Mesenchymal stem cell (in vitro differentiated cells and primary cell): ENCODE measurements at places on chromosomes 4 and X.

DNA sequence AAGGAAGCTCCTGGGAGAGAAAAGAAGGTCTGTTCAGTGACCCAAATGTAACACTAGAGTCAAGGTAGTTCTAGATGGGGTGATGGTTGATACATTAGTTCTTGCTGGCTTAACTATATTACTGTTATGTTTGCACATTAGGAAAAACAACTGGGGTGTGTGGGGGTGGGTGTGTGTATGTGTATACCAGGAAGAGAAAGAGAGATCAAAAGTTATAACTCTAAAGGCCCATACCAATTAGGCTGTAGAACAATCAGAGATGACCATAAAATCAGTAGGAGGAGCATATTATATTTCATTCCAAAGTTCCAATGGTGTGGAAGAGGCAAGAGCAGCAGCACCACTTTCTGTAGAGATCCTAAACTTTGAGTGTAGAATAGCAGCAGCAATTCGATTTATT lies 134.7 kb upstream of the FMR1 start:
- no peaks in the 10 kb centered on the region for H3K27me3 ChIP-seq
- no peak overlapping the region for H3K27ac ChIP-seq
- no peak overlapping the region for H3K4me3 ChIP-seq

- H3K27me3 ChIP-seq: peaks cover 36% of the 10 kb centered on the region
- no peaks in the 10 kb centered on the region for H3K4me1 ChIP-seq
- no peaks in the 10 kb centered on the region for H3K36me3 ChIP-seq
Measured at GRCh38 chrX:100435726-100436125, 25.7 kb upstream of the PCDH19 start.

DNA sequence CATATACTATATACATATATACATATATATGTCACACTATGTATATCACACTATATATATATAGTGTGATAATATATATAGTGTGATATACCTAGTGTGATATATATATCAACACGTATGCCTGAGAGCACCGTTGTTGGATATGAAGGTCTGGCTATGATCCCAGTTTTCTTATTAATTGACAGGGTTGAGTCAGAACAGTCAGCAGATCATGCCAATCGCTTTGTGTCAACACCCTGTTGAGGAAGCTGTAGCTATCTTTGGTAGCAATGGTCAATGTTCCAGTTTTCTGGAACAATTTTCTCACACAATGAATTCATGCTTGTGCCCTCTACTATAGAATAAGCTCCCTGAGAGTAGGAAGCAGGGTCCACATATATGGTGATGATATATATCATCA lies 496.0 kb upstream of the AGA start:
- no peak overlapping the region for H3K4me3 ChIP-seq
- no peak for DNase-seq
- no peak overlapping the region for H3K27ac ChIP-seq
- no peaks in the 10 kb centered on the region for H3K27me3 ChIP-seq

- no peak for DNase-seq
- H3K4me1 ChIP-seq: no peaks in the 10 kb centered on the region
- no peak overlapping the region for H3K27ac ChIP-seq
- no peak overlapping the region for H3K4me3 ChIP-seq
- H3K36me3 ChIP-seq: no peaks in the 10 kb centered on the region
- H3K27me3 ChIP-seq: peaks cover 23% of the 10 kb centered on the region
Measured at GRCh38 chrX:70219938-70220764, 14.3 kb upstream of the AWAT1 start.

DNA sequence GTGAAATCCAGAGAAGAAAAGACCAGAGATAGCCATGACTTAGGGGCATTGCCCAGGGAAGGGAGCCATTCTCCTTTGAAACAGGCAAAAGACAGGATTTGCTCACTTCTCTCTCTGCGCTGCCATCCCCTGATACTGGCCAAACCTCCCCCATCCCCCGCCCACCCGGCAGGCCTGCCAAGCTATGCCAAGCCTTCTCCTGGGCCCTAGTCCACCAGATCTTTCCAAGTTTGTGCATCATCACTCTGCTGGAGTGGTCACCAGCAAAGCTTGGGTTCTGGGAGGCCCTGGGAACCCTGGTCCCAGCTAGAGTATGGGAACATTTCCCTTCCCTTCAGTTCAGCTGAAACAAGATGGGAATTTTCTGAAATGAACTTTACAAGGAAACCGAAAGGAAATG lies 18.4 kb downstream of the EFNB1 start:
- no peaks in the 10 kb centered on the region for H3K27me3 ChIP-seq
- no peaks in the 10 kb centered on the region for H3K36me3 ChIP-seq
- DNase-seq: no peak
- no peak overlapping the region for H3K27ac ChIP-seq
- H3K4me1 ChIP-seq: peaks cover 26% of the 10 kb centered on the region

GRCh38 chr4:86451560-86452330 lies 91.9 kb upstream of the MAPK10 start:
- DNase-seq: peak; percentile 34
- H3K27me3 ChIP-seq: no peaks in the 10 kb centered on the region
- peak overlapping the region; percentile 49 for H3K4me3 ChIP-seq
- H3K4me1 ChIP-seq: peaks cover 14% of the 10 kb centered on the region
- H3K27ac ChIP-seq: peak overlapping the region; percentile 34

DNA sequence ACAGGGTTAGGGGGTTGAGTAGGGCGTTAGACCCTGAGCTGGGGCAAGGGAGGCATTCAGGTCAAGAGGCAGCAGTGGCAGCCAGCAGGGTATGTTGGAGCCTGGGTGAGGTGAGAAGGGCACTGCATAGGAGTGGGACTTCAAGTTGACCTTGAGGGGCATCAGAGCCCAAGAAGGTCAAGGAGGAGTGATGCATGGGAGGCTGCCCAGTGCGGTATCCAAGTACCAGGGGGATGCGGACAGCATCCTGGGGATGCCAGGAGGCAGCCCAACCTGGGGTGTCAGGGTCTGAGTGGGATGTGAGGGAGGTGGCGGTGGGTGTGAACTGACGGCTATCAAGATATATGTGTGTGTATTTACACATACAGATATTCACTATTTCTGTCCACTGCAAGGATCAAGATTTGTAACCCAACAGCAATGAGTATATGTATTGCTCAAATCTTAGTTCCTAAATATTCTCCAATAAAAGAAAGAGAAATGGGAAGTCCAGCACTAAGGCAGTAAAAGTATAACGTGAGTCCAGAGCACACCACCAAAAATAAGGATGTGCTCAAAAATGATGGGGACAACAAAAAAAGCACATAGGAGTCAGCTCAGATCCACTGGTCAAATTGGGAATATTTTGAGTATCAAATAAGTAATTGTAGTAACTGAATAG lies 9.8 kb upstream of the DCLK2 start:
- H3K27ac ChIP-seq: no peak overlapping the region
- H3K4me1 ChIP-seq: peaks cover 1% of the 10 kb centered on the region
- no peak overlapping the region for H3K4me3 ChIP-seq
- no peaks in the 10 kb centered on the region for H3K36me3 ChIP-seq

DNA sequence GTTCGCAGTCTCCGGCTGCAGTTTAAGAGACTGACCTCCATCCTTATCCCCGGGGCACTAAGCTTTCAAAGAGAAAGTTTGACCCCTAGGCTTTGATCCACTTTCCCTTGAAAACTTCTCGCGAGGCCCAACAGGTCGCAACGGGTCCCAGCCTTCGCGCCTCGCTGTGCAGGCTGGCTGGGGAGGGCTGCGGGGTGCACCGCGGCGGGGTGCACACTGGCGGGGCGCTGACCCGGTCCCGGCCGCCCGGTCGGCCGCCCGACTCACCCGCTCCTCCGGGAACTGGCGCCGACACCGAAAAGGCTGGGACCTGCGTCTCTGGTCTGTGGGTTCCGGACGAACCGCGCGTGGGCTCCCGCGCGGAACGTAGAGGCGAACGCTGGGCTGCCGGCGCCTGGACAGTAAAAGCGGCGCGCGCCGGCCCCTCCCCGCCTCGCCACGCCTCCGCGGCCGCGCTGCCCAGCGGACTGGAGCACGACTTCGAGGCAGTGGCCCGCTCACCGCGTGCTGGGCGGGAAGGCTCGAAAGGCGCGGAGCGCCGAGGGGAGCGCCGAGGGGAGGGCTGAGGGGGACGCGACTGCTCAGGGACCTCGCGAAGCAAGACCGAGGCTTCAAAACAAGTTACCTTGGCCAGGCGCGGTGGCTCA lies at the start of gene TAF7L:
Gene TAF7L, minus strand, starts transcription at position 378 of the 647 bp plus-strand sequence. CDS start 3,791 bp downstream, outside the sequence.
- H3K36me3 ChIP-seq: peaks cover 3% of the 10 kb centered on the region
- DNase-seq: no peak
- no peaks in the 10 kb centered on the region for H3K4me1 ChIP-seq
- H3K27ac ChIP-seq: no peak within 1 kb of the TSS
- H3K27me3 ChIP-seq: no peaks in the 10 kb centered on the region
- peak within 1 kb of the TSS; percentile 49 for H3K4me3 ChIP-seq

GRCh38 chr4:172489861-172490260 lies 676.7 kb downstream of the GALNTL6 start:
- no peaks in the 10 kb centered on the region for H3K4me1 ChIP-seq
- no peak for DNase-seq
- H3K4me3 ChIP-seq: no peak overlapping the region
- H3K36me3 ChIP-seq: no peaks in the 10 kb centered on the region
- H3K27ac ChIP-seq: no peak overlapping the region
- H3K27me3 ChIP-seq: no peaks in the 10 kb centered on the region

- H3K4me1 ChIP-seq: peaks cover 14% of the 10 kb centered on the region
- H3K36me3 ChIP-seq: no peaks in the 10 kb centered on the region
- H3K27me3 ChIP-seq: no peaks in the 10 kb centered on the region
- H3K27ac ChIP-seq: no peak overlapping the region
- H3K4me3 ChIP-seq: no peak overlapping the region
Measured at GRCh38 chr4:147786031-147786430, 54.1 kb downstream of the ARHGAP10 start.

GRCh38 chrX:23503835-23504539 lies 163.3 kb upstream of the PRDX4 start:
- H3K4me3 ChIP-seq: no peak overlapping the region
- H3K27me3 ChIP-seq: peaks cover 16% of the 10 kb centered on the region
- peak; percentile 19 for DNase-seq
- H3K27ac ChIP-seq: peak overlapping the region; percentile 64
- H3K36me3 ChIP-seq: no peaks in the 10 kb centered on the region

- peaks cover 4% of the 10 kb centered on the region for H3K4me1 ChIP-seq
- no peak for DNase-seq
- no peaks in the 10 kb centered on the region for H3K27me3 ChIP-seq
- no peak overlapping the region for H3K27ac ChIP-seq
- no peak overlapping the region for H3K4me3 ChIP-seq
Measured at GRCh38 chr4:40949358-40950100, 199.8 kb downstream of the NSUN7 start.

GRCh38 chrX:24424948-24425347 lies 40.1 kb upstream of the PDK3 start:
- H3K27ac ChIP-seq: no peak overlapping the region
- no peaks in the 10 kb centered on the region for H3K4me1 ChIP-seq
- H3K27me3 ChIP-seq: no peaks in the 10 kb centered on the region
- no peak for DNase-seq
- H3K36me3 ChIP-seq: no peaks in the 10 kb centered on the region
- H3K4me3 ChIP-seq: peak overlapping the region; percentile 22

DNA sequence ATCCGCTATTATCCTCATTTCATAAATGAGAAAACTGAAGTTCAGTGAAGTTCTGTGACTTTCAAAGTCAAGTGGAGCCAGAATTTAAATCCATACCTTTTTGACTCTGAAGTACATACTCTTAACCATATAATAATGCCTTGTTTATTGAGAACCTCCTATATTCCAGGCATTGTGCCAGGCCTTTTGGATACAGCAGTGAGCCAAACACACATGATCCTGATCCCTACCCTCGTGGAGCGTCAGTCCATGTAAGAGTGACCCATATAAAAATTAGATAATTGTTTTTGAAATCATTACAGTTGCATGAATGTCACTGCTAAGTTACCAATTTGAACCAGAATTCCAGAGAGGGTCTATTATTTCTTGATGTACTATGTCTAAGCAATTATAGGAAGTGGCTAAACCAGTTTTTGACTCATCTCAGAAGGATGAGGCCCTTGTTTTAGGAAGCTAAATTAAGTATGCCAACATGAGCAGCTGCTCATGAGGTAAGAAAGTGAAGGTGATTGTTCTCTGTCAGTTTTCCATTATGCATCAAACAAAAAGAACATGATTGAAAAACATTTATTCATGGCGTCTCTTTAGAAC lies 289.5 kb downstream of the GLUD2 start:
- H3K27ac ChIP-seq: no peak overlapping the region
- no peaks in the 10 kb centered on the region for H3K27me3 ChIP-seq
- no peak for DNase-seq
- no peak overlapping the region for H3K4me3 ChIP-seq
- H3K36me3 ChIP-seq: no peaks in the 10 kb centered on the region

- H3K27ac ChIP-seq: no peak overlapping the region
- peak; percentile 24 for DNase-seq
- peak overlapping the region; percentile 76 for H3K4me3 ChIP-seq
- no peaks in the 10 kb centered on the region for H3K36me3 ChIP-seq
- H3K4me1 ChIP-seq: peaks cover 11% of the 10 kb centered on the region
- no peaks in the 10 kb centered on the region for H3K27me3 ChIP-seq
Measured at GRCh38 chr4:103098756-103099440, 736 bp downstream of the BDH2 start.

- peaks cover 5% of the 10 kb centered on the region for H3K36me3 ChIP-seq
- DNase-seq: no peak
- no peaks in the 10 kb centered on the region for H3K4me1 ChIP-seq
- H3K4me3 ChIP-seq: no peak overlapping the region
Measured at GRCh38 chr4:185625503-185625902, 90.2 kb upstream of the PDLIM3 start.

DNA sequence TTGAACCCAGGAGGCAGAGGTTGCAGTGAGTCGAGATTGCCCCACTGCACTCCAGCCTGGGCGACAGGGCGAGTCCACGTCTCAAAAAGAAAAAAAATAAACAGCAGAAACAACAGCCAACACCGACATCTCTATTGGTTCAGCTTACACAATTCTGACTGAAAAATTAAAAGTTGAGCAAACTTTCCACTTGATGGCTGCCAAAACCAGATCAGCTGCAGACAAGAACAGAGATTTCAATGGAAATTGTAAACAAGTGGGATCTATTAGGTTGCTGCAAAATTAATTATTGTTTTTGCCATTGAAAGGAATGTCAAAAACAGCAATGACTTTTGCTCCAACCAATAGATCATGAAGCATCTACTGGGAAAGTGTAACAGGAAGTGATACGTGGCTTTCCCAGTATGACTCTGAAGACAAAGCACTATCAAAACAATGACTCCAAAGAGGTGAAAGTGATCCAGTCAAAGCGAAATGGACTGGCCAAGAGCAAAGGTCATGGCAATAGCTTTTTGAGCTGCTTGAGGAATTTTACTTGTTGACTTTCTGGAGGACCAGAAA lies 26.3 kb downstream of the UPF3B start:
- no peak overlapping the region for H3K27ac ChIP-seq
- no peaks in the 10 kb centered on the region for H3K4me1 ChIP-seq
- H3K4me3 ChIP-seq: no peak overlapping the region
- DNase-seq: peak; percentile 5
